GM20000 (cell line): ENCODE measurements at places on chromosomes 6 and 20.

DNA sequence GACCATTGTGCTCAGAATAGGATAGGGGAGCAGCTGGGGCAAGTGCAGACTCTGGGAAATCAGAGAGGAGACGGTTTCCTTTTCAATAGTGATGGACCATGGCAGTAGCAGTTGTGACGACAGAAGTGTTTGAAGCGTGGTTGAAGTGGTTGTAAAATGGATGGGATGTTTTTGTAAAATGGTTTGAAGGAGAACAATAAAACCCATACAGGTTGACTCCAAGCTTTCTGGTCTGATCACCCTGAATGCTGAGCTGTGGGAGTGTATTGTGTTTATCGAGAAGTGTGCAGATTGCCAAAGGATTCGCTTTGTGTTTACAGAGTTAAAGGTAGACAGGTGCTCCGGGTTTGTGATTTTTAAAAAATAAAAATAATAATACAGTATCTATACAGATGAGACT is 255.2 kb upstream of the SULF2 start:
- DNase-seq: no peak

GRCh38 chr20:31488115-31488514 is 13.0 kb downstream of the REM1 start:
- no peak for DNase-seq

DNA sequence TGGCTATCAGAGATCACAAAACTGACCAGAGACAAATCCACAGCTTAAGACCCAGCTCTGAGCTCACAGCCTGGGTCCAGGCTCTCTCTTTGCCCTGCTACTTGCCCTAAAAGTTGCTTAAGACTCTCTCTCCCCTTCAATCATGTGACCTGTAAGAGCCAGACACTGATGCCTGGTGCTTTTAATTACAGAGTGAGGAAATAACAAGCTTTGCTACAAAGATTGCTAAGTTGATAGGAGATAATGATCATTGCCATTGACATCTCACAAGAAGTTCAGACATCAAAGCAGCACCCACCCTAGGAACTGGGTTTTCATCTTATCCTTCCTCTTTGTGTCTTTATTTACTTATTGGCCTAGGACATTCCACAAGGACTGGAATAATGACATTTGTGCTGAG is 125.9 kb upstream of the CD93 start:
- no peak for DNase-seq

DNA sequence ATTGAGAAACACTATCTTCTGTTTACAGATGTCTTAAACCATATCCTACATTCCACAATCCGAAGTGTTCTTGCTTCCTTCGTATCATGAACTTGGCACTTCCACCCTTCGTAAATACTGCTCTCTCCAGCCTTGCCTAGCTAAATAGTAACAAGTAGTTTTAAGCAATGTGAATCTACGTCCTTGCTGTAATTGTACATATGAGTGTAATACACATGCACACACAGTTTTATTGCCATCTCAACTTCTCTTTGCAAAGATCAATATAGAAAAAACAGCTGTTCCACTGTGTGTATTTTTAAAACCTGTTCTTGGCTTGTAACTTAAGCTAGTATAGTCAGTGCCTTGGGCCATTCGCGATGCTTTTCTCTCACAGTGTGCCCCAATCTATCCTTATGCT is 1524.7 kb downstream of the GRIK2 start:
- DNase-seq: no peak

DNA sequence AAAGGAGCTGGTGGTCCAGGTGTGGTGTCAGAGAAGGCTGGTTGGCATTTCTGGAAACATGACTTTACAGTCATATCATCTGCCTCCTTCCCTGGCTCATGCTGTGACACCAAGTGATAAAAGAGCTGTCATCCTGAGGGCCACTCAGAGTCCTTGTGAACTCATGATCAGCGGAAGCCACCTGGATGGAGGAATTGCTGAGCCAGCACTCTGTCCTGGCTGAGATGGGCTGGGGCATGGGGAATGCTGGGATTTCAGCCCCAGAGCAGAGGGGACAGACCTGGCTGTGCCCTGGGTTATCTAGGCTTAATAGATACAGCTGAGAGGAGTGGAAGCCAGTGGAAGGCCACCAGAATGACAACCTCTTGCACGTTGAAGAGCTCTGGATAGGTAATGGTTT is 214.3 kb downstream of the DHX35 start:
- no peak for DNase-seq

- no peak for DNase-seq
These were observed 30.9 kb upstream of the TAGAP start for GRCh38 chr6:159075506-159076228.

GRCh38 chr6:17021539-17021889 is 80.3 kb upstream of the STMND1 start:
- no peak for DNase-seq

- no peak for DNase-seq
These were observed 291.3 kb downstream of the ALDH8A1 start for GRCh38 chr6:134658596-134658995.

DNA sequence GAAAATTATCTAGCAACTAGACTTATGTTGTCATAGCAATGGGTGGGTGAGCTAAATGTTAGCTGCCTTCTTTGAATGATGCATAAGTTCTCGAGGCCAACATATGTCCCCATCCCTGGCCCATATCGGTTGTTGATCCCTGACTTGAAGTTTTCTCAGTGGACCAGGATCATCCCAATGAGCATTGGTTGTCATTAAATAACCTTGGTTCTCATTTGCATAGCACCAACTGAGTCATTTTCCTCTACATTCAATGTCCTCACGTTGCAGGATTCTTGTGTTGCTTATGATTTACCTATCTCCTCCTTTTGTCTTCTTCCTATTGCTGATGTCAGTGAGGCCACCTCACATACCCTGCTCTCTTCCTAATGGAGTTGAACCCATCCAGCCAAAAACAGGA is 12.1 kb upstream of the AHCY start:
- no peak for DNase-seq

DNA sequence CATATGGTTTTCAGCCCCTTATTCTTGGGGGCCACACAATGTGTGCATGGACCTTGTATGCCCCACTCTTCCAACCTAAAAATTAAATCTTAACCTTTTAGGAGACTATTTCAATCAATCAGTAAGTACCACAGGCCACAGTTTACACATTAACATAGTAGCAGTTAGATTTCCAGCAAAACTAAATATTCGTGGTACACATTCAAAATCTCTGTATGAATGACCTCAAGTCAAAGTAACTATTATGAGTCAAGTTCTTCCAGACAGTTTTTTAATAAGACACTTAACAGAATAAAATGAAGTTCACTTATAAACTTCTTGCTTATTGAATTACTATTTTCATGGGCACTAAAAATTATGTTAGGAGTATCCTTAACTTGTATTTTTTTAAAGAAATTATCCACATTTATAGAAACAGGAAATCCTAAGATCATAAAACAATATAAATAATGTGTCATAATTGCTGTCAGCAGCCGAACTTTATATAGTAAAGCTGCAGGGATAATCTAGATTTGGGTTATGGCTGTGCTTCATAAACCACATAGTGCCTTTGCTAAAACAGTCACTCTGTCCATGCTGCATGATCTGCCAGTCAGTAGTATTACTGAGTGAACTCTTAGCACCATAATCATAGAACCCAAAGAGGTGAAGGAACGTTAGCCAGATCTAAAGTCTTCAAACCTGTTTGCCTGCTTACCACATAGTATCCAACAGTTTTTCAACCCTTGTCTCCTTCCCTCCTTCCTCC is 21.7 kb downstream of the SEC63 start:
- no peak for DNase-seq

GRCh38 chr6:38178584-38178886 is 359.0 kb downstream of the ZFAND3 start:
- no peak for DNase-seq

GRCh38 chr20:2254333-2254732 is 41.5 kb upstream of the TGM3 start:
- no peak for DNase-seq

DNA sequence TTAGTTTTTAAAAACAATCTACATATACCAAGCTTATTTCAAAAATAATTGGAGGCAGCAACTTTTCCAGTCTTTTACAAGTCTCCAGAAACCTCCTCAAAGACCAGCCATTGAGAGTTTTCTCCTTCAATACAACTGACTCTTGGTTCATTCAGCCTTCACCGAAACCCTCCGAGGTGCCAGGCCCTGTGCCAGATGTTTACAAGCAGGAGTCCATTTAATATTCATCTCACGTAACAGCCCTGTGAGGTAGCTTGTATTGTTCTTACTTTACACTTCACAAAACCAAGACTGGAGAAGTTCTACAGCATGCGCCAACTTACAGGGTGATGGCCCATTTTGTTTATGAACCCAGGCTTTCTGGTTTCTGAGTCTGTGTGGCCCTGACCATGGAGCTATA is 5.5 kb upstream of the NEDD9 start:
- no peak for DNase-seq

GRCh38 chr6:92460133-92460532 is 959.2 kb downstream of the EPHA7 start:
- DNase-seq: no peak

GRCh38 chr6:63389191-63389844 is 69.5 kb upstream of the LGSN start:
- no peak for DNase-seq

- DNase-seq: no peak
These were observed 287.3 kb upstream of the PLN start for GRCh38 chr6:118260833-118261232.

GRCh38 chr6:148999929-149000468 is 253.2 kb downstream of the UST start:
- DNase-seq: no peak

GRCh38 chr6:105675715-105676397 is 273.0 kb upstream of the PREP start:
- peak; percentile 8 for DNase-seq

- DNase-seq: no peak
These were observed 5.9 kb downstream of the GTF2H5 start for GRCh38 chr6:158174024-158174423.

GRCh38 chr20:8301655-8302054 is 169.6 kb downstream of the PLCB1 start:
- DNase-seq: no peak

DNA sequence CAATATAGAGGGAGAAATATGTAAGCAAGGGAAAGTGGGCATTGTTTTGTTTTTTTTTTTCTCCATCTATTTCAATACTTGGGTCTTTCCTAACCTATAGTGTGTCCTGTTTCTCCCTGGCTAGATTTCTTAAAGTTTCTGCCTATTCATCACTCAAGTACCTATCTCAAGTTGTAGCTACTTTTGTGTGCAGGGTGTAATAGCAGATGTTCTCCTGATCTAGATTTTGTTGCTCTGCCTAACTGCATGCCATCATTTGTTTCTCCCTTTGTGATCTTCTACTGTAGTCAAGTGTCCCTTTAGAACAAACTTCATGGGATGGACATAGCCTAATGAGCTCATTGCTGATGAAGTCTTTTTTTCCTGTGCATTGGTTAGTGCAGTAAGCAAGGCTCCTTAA is 45.8 kb downstream of the TOP1 start:
- no peak for DNase-seq

GRCh38 chr20:44620030-44620429 is 31.5 kb downstream of the ADA start:
- DNase-seq: no peak

DNA sequence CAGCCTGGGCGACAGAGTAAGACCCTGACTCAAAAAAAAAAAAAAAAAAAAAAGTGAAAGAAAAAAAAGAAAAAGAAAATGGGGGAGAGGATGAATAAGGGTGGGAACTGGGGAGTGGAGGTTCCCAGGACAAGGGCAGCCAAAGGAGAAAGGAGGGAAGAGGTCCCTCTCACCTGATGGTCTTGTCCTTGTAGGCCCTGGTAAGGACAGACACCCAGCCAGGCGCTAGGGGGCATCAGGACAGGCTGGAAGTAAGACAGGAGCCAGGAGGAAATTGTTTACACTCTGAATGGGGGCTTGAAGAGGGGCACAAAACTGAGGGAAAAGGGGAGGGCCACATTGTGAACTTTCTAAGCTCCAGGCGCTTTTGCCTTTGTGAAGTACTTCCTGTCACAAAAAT is 2.3 kb upstream of the ALDH5A1 start:
- DNase-seq: peak; percentile 26

DNA sequence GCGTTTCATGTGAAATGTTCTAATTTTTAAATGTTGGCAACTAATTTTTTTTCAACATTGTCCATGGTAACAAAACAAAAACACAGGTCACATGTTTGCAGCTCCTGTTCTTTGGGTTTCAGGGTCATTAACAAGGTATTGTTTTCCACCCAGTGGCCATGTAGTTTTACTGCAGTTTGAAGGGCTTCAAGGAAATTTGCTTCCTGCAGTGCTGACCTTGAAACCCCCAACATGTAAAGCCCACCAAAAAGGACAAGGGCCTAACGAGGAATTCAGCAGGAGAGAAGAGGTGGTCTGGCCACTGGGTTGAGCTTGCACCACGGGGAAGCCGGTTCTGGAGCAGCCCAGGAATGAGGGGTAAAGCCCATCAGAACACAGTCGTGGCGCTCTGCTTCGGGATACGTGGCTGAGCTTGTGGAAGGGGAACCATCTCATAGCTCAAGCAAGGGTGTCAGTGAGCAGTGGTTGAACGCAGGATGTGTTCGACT is 13.9 kb upstream of the KLHL31 start:
- peak; percentile 16 for DNase-seq

DNA sequence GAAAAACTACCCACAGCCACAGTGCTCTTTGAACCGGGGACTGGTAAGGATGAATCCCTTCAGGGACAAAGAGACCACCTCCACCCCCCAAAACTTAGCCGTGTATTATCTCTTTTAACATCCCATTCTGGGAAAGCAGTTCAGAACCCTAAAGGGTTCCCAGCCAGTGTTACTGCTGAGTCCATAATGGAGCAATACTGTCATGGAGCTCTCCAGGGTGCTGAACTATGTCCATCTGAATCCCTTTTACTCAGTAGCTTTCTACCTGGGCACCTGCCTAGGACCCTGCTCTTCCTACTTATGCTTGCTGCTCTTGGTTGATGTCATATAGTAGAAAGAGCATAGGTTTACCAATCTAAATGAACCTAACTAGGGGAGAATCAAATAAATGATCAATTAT is 22.3 kb upstream of the SAYSD1 start:
- DNase-seq: no peak

GRCh38 chr6:22925920-22926789 is 356.8 kb downstream of the HDGFL1 start:
- no peak for DNase-seq

- no peak for DNase-seq
These were observed 1123.5 kb upstream of the MAP3K7 start for GRCh38 chr6:91710342-91710741.

GRCh38 chr20:47351643-47352331 is 4.7 kb downstream of the ZMYND8 start:
- DNase-seq: no peak

DNA sequence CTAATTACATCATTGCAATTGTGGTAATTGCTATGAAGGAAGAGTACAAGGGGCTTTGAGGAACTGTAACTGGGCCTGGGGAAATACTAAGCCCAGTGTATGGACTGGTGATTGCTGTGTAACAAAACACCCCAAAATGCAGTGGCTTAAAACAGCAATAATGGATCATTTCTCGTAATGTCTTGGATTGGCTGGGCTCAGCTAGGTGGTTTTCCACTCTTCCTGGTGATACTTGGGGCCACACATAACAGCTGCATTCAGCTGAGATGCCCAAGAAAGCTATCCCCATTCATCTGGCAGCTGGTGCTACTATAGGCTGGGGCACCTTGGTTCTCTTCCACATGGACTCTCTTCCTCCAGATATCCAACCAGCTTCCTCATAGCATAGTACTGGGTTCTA is 150.3 kb downstream of the EYA2 start:
- no peak for DNase-seq

- DNase-seq: no peak
These were observed 87.9 kb upstream of the PRND start for GRCh38 chr20:4633780-4634179.

- peak; percentile 58 for DNase-seq
These were observed 78.9 kb downstream of the OLIG3 start for GRCh38 chr6:137415127-137415833.

GRCh38 chr6:152472325-152472724 is 164.8 kb downstream of the SYNE1 start:
- no peak for DNase-seq
